NCI-H2081 treated with DMSO at 0.1 percent for 48 hours (cell line): ENCODE measurements at places on chromosomes 16 and 17.

DNA sequence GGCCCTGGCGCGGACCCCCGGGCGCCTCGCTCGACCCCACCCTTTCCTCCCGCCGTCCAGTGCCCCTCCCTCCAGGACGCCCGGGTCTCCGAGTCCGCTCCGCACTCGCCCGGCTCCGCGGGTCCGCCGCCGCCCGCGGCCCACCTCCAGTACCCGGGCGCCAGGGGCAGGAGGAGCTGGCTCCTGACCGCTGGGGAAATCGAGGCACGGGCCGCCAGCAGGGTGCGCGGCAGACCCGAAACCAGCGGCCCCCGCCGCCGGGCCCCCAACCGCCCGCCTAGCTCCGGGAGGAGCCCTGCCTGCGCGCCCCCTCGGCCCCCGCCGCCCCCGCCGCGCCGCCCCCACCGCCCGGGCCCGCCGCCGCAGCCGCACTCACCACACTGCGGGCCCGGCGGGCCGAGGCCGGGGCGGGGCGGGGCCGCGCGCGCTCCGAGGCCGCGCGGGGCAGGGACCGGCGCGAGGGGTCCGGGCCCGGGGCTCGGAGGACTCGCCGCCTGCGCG lies 333 bp downstream of the MAFG start:
- no peak for DNase-seq

DNA sequence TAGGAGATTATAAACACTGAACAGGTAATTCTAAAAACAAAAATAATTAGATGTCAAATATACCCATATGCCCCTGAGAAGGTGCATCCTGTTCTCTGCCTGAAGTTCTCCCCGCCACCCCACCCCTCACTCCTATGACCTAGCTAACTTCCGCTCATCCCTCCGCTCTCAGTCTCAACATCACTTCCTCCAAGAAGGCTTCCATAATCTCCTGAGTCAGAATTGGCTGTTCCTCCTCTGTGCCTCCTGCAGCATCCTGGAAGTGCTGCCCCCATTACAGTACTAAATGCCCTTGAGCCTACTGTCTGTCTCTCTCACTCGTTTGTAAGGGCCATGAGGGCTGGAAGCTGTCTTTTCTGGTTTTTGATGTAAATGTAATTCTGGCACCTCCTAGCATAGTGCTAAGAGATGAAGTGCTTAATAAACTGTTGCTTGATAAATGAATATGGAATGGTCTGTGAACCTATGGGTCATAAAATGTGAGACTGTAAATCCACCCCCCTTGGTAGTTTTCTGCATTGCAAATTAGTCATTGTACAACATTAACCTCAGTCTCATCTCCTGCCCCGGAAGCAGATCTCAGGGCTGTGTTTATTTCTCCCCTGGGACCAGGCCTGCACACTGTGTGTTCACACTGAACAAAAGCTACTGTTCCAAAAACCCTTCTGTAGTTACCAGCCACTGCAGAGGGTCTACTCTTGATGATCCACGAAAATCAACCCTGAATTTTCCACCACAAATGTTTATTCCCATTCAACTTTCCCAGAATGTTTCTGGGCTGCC lies 3.9 kb upstream of the MYO1D start:
- DNase-seq: no peak

DNA sequence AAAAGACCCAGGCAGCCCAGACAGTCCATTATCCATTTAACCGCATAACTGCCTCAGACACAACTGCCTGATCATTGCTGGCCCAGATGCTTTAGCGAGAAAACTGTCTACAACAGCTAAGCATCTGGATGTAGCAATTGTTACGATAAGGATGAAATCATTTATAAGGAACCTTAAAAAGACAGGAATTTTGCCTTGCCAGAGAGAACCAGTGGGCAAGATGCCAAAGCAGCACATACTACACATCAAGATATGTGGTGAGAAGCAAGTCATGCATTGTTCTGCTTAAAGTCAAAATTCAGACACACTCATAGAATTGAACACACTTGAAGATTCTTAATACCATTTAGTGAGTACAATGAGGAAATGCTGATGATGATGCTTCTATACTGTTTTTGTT lies 1525.3 kb downstream of the CDH8 start:
- no peak for DNase-seq

DNA sequence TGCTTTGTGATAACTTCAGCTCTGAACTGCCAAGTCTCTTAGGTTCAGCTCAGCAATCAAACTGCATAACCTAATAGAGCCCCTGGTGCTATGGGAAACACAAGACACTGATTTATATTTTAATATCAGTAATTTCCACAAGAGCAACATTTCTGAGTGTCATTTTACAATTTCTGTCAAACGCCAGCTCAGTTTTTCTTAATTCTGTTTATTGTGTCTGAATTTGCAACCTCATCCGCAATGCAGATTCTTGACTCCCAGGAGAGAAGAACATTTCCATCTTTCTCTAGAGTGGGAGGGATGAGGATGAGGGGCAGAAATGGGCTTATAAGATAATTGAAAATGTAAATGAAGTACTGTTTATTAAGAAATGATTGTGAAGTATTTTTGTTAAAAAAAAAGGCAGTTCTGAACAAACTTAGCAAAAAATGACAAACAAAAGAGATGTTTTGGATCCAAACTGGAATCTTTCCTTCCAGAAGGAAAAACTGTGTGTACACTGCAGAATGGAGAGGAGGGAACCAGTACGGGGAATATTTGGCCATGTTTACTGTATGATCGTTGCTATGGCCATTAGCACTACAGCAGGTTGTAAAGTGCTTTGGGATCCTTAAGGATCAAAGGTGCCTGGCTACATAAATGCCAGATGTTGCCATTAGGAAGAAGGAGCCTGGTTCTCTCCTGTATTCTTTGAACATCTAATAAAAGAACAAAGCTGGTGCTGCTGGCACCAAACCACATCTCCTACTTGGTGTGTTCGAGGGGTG lies 7.4 kb upstream of the PMFBP1 start:
- no peak for DNase-seq

DNA sequence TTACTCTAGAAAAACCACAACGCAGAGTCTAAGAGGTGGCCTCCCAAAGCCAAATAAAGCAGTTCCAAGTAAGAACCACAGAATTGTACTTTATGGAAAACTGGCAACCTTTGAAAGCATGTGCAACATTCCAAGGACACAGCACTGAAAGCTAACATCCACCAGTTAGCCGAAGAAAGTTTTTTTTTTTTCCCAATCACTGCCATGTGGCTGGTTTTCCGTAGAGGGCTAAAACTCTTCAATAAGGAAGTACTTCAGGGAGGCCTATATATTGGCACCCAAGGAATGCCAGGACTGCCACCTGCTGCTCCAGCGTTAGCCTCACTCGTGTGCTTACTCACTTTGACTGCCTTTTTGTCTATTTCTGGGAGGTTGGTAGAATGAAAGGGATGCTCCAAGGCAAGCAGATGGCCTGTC lies 25.2 kb downstream of the CEP95 start:
- no peak for DNase-seq

GRCh38 chr16:84754956-84755672 lies 55.3 kb downstream of the USP10 start:
- no peak for DNase-seq

DNA sequence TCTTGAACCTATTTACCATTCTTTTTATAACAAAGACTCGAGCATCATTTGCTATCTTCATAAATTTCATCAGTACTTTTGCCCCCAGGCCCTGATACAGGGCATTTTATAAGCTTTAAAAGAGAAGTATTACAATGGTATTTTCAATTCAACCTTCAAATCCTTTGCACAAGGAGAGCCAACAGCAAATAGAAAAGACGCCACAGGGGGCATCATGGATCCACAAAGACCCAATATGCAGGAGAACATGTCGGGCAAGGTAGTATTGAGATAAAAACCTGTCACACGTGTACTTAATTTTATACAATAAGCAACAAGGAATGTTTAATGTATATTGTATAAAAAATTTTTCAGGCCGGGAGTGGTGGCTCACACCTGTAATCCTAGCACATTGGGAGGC lies 10.2 kb downstream of the MAP3K14 start:
- DNase-seq: no peak

DNA sequence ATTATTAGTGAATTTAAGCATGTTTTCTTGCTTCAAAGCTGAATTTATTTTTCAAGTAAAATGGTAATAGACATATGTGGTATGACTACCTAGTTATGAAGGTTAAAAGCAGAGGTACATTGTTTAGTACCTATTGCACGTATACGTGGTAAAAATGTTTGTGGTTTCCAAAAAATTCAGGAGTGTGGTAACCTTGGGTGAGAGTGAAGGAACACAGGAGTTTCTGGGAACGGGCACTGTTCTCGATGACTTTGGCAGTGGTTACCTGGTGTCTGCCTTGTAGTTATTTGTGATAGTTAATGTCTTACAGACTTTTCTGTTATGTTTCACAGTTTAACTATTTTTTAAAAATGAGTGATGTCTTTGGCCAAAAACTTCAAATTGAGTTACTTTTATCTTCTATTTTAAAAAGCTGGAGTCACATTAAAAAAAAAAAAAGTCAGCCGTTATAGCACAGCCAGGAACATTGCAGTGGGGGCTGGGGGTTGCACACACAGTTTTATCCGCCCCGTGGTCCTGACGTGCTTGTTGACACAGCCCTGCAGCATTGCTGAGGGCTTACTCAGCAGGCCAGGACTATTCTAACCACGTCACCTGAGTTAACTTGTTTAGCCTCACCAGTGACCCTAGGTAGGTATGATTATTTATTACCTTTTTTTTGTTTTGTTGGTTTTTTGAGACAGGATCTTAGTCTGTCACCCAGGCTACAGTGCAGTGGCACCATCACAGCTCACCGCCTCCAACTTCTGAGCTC lies 10.9 kb downstream of the JPT2 start:
- DNase-seq: no peak

DNA sequence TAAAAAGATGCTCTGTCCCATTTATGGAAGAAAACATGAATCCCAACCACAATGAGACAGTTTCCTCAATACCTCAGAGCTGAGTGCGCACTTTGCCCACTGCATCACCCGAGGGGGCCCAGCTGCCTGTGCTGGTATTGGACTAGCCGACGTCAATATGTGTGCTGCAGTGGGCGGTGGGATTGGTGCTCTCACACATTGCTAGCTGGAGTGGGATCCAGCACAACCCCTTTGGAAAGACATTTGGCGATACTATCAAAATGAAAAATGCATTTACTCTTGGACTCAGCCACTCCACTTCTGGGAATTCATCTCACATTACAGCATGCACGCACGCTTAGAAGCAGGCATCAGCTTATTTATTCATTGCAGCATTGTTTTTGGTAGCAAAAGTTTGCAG lies 289.2 kb upstream of the FOXF1 start:
- DNase-seq: no peak
